Lung (tissue), 17 donors: ENCODE measurements at places on chromosomes 7 and 10. TPM values are rescaled to one million over a fixed set of nuclear protein-coding genes. Genes with fewer than 3 reads are reported as not detected.
A peak's percentile ranks its signal among the peaks of the same experiment; 100 is the strongest.

- no peak overlapping the region for H3K4me3 ChIP-seq
- H3K27me3 ChIP-seq: no peaks in the 10 kb centered on the region
- no peaks in the 10 kb centered on the region for H3K36me3 ChIP-seq
- H3K4me1 ChIP-seq: no peaks in the 10 kb centered on the region
Measured at GRCh38 chr10:129029851-129030602, 437.0 kb upstream of the MGMT start.

DNA sequence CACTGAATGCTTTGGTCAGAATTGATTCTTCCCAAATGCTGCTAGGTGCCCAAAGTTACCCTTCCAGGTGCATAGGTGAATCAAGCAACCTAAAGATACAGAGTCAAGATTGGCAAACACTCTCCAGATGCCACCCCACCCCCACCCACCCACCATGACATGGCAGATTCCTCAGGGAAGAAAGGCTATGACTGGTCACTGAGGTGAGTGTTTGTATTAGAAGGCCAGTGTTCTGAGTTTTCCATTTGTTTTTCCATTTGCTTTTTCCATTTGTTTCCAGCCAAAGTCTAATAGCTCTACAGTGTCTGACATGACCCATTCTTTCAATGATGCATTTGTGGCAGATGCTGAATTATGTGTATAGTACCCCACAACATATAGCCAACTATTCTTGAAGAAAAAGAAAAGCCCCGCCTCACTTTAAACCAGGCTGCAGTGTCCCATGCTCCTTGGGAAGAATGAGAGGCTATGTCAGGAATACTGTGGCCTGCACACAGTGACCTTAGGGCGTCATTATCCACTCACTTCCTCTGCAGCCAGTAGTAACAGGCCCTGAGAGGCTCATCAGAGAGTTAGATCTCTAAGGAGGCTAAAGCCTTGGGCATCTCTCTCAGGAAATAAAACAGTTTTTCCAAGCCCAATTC is 16.1 kb upstream of the HIBADH start:
- H3K27me3 ChIP-seq: no peaks in the 10 kb centered on the region
- H3K27ac ChIP-seq: peak overlapping the region; percentile 53
- no peak for DNase-seq
- no peak overlapping the region for H3K4me3 ChIP-seq
- no peaks in the 10 kb centered on the region for H3K4me1 ChIP-seq

NPY gene
- total RNA-seq: not detected

CLRN3 gene
- total RNA-seq: not detected

GRCh38 chr7:102287981-102288278 is 1.3 kb downstream of the SH2B2 start:
- DNase-seq: no peak
- no peak overlapping the region for H3K27ac ChIP-seq
- H3K4me3 ChIP-seq: peak overlapping the region; percentile 73
- peaks cover 9% of the 10 kb centered on the region for H3K4me1 ChIP-seq
- no peaks in the 10 kb centered on the region for H3K27me3 ChIP-seq
- H3K36me3 ChIP-seq: no peaks in the 10 kb centered on the region

SLC13A4 gene
- 1.3 TPM for total RNA-seq

DNA sequence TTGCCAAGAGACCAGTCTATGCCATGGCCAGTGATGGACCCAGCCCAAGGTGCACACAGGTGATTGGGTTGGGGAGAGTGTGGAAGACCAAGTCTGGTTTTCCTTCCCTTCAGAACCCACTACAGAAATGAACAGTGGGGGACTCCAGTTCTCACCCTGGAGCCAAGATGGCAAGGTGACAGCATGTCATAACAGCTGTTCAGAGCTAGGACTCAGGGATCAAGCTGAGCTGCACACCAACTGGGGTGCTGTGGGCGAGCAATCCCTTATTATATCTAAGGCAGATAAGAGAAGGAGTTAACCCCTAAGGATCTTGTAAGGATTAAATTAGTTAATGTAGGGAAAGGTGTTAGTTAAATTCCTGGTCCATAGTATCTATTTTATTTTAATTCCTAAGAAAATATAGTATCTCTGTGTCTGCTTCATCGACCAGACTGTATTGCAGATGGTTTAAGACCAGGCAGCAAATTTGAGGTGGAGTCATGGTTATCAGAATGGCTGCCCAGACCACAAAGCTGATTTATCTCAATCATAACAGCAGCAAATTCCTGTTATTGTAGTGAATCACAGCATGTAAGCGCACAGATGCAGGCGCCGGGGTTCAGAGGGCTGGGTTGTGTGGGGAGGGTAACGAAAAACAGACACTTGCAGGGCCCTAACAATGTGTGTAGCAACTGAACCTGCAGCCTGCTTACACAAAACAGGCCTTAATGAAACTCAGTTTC is 208.7 kb upstream of the ZNF32 start:
- no peaks in the 10 kb centered on the region for H3K4me1 ChIP-seq
- DNase-seq: no peak
- no peaks in the 10 kb centered on the region for H3K36me3 ChIP-seq
- no peak overlapping the region for H3K27ac ChIP-seq
- H3K4me3 ChIP-seq: no peak overlapping the region

NUB1 gene
- total RNA-seq: 47.4 TPM

DNA sequence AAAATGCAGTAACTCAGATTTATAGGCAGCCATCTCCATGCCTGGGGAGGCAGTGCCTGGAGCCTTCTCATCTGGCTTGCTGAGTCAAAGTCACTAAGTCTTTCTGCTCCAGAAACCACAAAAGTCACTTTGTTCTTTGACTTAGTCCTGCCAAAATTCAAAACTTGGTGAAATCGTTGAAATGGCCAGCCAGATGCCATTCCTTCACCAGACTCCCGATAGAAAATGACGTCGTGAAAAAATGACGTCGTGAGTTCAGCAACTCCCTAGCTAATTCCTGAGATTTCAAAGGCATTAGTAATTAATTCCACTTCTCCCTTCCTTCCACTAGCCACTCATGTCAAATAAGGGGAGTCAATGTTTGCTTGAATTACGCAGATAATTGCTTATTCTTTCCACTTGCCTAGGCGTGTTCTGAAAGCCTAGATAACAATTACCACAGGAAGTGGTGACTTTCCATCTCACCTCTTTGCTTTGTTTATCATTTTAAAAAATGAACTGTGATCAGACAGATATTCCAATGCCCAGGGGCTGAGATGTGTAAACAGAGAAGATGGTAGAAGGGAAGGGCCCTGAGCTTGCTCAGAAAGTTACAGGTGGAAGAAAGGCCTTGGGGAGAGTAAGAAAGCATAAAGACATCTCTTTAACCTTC is 48.5 kb upstream of the OSBPL3 start:
- no peak overlapping the region for H3K27ac ChIP-seq
- H3K4me1 ChIP-seq: no peaks in the 10 kb centered on the region
- H3K36me3 ChIP-seq: no peaks in the 10 kb centered on the region
- H3K4me3 ChIP-seq: no peak overlapping the region

DNA sequence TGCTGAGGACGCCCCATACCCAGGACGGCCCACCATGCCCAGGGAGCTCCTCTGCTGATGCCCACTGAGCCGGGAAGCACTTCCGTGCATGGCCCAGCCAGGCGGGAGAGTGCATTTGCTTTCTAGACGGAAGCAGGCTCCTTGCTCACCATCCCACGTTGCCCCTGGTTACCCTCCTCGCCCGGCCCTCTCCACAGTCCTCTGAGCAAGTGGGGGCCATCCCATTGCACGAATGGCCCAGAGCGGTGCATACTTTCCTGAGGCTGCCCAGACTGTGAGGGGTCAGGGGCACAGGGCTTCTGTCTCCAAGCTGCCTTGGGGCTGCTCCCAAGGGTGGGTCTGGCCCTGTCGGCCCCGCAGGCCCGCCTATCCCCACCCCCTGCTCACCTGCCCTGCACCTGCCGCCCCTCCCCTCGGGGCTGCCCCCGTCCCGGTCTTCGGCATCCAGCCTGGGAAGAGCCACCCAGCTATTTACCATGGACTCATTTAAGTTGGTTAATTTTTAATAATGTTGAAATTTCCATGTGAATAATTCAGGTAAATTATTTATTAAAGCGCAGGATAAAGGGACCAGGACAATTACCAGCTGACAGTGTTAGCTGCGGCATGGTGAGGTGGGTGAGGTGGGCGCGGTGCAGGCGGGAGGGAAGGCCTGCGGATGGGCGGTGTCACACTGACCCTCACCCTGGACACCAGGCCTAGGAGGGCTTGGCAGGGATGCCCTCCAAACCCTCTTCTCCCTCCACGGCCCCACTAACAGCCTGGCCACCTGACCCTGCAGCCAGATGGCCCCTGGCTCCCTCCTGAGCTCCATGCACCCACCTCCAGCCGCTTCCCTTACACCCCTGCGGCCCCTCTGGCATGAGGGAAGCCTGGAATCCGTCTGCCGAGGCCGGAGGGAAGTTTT is 104.4 kb downstream of the MICALL2 start:
- peaks cover 7% of the 10 kb centered on the region for H3K27me3 ChIP-seq
- H3K36me3 ChIP-seq: no peaks in the 10 kb centered on the region
- no peak overlapping the region for H3K4me3 ChIP-seq
- no peak overlapping the region for H3K27ac ChIP-seq
- DNase-seq: no peak
- no peaks in the 10 kb centered on the region for H3K4me1 ChIP-seq
